Fibroblast of skin of abdomen (primary cell): ENCODE measurements at places on chromosomes 5 and 9.

DNA sequence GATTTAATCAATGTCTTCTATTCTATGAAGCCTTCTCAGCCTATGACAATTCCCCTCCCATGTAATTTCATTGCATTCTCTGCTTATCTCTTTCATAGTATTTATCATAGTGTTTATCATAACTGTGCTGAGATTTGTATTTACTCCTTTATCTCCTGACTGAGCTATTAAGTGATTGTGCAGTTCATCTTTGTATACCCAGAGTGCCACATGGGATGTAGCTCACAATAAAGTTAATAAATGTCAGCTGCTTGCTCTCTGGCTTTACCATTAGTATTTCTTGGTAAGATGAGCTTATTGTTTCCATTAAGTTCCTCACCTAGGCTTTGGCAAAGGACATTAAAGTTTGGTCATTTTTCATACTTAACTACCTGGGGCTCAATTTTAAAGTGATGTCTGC lies 275.1 kb upstream of the MPDZ start:
- no peak for DNase-seq

- no peak for DNase-seq
Observed at GRCh38 chr5:32343058-32343672, 30.4 kb upstream of the MTMR12 start.

- DNase-seq, result no peak
Observed at GRCh38 chr5:44334622-44335021, 54.6 kb downstream of the FGF10 start.

- DNase-seq, result no peak
Observed at GRCh38 chr5:142547445-142548380, 138.2 kb downstream of the FGF1 start.

DNA sequence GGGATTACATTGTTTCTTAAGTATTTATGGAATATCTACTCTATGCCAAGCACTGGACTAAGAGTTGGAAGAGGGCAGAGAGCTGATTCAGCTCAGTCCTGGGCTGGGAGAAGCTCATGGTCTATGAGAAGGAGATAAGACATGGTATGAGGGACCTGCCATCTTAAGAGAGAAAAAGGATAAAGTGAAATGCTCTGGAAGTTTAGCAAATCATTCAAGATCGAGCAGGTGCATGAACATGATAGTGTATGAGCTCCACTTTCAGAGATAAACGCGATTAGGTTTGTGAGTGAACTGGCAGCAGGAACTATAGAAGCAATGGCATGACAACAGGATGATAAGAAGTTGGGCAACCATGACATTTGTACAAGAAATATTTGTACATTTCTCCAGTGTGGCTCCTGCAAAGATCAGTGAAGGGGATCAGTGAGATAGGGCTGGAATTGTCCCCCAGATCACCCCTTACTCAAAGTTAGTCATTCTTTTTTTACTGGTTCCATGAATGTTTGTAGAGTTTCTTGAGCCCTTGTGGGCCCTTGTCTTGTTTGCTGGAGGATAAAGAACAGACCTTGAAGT lies 26.6 kb upstream of the CCDC180 start:
- DNase-seq, result no peak

- DNase-seq, result no peak
Observed at GRCh38 chr5:14266686-14267085, 123.5 kb downstream of the TRIO start.

DNA sequence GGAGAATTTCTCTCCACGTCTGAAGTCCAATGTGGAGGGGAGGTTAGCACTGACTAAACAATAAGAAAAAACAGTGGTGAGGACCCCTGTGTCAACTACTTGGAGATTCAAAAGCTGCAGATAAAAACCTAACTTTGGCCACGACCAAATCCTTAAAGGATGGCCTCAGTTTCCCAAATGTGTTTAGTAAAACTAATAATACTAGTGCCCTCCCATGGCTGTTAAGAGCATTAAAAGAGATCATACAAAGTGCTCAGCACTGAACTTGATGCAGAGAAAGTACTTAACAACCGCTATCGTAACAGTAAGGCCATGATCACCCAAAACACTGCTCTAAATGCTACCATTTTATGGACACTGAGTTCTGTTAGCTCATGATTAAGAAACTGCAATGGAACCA lies 288.4 kb downstream of the EBF1 start:
- DNase-seq, result no peak

DNA sequence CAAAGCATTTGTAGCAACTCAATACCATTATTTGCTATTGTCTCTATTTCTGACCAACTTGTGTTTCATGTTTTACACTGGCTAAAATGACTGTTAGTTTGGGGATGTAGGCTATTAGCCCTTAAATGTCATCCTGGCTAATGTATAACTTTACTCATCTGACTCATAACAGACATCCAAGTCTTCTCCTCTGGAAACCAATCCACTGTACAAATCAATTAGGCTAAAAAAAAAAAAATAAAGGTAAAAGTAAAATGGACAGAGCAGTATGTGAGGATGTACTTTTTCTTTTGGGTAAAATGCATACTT lies 20.6 kb downstream of the MEGF9 start:
- no peak for DNase-seq

GRCh38 chr9:135486267-135487065 lies 6.9 kb downstream of the PPP1R26 start:
- DNase-seq, result no peak

- no peak for DNase-seq
Observed at GRCh38 chr9:38737246-38737645, 17.3 kb upstream of the FAM240B start.

GRCh38 chr5:161925960-161926359 lies 78.0 kb downstream of the GABRA1 start:
- DNase-seq, result no peak
